ENCODE measurements at places on chromosomes 4 and X.

- H3K27me3 ChIP-seq = no peaks in the 10 kb centered on the region
- no peak overlapping the region for H3K27ac ChIP-seq
- no peaks in the 10 kb centered on the region for H3K36me3 ChIP-seq
Observed at GRCh38 chr4:163263606-163264005, 68.8 kb downstream of the NPY1R start.

GRCh38 chr4:77352192-77352591, 195.2 kb downstream of the CCNG2 start:
- H3K36me3 ChIP-seq = no peaks in the 10 kb centered on the region
- H3K4me3 ChIP-seq = no peak overlapping the region
- H3K4me1 ChIP-seq = no peaks in the 10 kb centered on the region
- no peak overlapping the region for H3K27ac ChIP-seq
- no peak for DNase-seq

GRCh38 chr4:57114973-57115372, 4.8 kb upstream of the IGFBP7 start:
- H3K27me3 ChIP-seq = peaks cover 3% of the 10 kb centered on the region
- no peaks in the 10 kb centered on the region for H3K4me1 ChIP-seq
- no peak overlapping the region for H3K4me3 ChIP-seq

- H3K4me1 ChIP-seq = no peaks in the 10 kb centered on the region
- H3K36me3 ChIP-seq = no peaks in the 10 kb centered on the region
- no peak for DNase-seq
- H3K27ac ChIP-seq = no peak overlapping the region
- H3K27me3 ChIP-seq = no peaks in the 10 kb centered on the region
Observed at GRCh38 chr4:77699731-77700210, 94.2 kb downstream of the CXCL13 start.

- no peak overlapping the region for H3K27ac ChIP-seq
- no peaks in the 10 kb centered on the region for H3K4me1 ChIP-seq
- H3K36me3 ChIP-seq = no peaks in the 10 kb centered on the region
- DNase-seq = no peak
- no peak overlapping the region for H3K4me3 ChIP-seq
Observed at GRCh38 chr4:181821039-181822004, 421.9 kb upstream of the TENM3 start.

- no peak overlapping the region for H3K27ac ChIP-seq
- H3K36me3 ChIP-seq = no peaks in the 10 kb centered on the region
- H3K4me1 ChIP-seq = peaks cover 4% of the 10 kb centered on the region
- H3K4me3 ChIP-seq = no peak overlapping the region
- DNase-seq = no peak
Observed at GRCh38 chr4:14878681-14879080, 123.6 kb upstream of the CPEB2 start.
